ENCODE measurements at places on chromosomes 1 and 21.

- no peak for DNase-seq
Measured at GRCh38 chr1:169260478-169261151, 107.0 kb downstream of the NME7 start.

DNA sequence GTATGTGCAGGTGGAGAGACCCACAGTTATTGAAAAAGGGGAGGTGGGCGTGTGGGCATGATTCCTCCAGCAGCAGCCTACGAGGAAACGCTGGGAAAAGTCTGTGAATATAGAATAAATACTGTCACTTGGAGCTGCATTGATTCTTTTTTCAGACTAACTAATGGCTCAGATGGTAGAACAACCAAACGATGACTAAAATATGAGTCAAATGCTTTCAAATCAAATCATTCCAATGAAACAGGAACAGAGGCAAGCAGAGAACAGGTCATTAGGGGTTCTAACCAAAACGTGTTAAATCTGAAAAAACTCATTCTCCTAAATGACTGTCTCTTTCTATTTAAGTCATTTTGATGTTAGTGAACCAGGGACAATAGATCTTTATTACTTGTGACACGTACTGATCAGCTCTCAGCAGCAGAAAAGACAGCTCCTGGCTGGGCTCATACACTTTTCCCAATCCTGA is 35.1 kb upstream of the SEC16B start:
- DNase-seq, result no peak

DNA sequence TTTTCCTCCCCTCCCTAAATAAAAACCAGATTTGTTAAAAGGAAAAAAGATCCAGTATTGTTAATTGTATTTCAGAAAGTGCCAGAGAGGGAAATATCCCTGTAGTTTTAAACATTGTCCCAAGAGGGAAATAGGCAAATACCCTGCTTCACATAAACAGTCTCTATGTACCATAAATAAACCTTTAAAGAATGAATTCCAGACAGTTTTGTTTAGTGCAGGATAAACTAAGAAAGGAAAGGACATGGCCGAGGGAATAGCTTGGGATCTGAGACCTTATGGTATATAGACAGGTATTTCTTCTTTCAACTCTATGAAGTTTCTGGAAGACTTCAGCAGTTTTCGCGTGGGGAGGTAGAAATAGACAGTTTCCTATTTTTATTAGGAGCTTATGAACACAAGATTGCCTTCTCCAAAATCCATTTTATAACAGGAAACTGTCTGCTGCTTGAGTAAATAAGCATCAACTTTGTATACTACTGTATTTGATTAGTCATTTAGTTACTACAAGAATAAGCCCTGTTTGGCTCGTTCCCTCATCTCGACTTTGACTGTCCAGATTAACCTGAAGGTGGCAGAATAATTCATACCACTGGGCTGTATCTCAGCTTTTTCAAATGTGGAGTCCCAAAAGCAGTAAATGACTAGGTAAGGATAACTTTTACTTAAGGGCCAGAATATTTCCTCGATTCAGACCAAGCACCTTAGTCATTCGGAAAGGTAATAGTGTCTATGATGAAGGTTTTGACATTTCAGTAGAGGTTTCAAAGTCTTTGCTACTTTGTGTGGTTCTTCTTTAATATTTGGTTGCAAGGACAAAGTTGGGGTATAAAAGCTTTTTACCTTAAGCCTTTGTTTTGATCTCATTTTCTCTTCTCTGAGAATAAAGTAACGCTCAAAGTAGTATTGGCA is 177.5 kb downstream of the VPS13D start:
- DNase-seq, result no peak

DNA sequence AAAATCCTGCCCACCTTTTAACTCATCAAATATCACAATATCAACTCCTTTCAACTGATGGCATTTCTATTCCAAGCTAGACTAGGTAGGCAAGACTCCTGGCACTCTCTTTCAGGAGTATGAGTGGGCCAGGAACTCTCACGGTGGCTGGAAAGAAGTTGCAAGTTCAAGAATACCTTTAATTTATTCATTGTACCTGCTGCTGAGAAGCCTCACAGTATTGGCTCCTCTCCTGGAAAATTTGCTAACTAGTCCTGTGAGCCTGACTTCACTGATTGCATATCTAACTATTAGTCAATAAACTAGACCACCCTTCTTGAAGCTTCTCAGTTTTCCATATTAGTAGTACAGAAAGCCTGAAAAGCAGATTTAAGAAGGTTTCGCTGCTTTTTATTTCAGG is 120.2 kb downstream of the DUSP10 start:
- no peak for DNase-seq

GRCh38 chr1:162905174-162906158 is 44.5 kb upstream of the CCDC190 start:
- DNase-seq, result peak; percentile 22

DNA sequence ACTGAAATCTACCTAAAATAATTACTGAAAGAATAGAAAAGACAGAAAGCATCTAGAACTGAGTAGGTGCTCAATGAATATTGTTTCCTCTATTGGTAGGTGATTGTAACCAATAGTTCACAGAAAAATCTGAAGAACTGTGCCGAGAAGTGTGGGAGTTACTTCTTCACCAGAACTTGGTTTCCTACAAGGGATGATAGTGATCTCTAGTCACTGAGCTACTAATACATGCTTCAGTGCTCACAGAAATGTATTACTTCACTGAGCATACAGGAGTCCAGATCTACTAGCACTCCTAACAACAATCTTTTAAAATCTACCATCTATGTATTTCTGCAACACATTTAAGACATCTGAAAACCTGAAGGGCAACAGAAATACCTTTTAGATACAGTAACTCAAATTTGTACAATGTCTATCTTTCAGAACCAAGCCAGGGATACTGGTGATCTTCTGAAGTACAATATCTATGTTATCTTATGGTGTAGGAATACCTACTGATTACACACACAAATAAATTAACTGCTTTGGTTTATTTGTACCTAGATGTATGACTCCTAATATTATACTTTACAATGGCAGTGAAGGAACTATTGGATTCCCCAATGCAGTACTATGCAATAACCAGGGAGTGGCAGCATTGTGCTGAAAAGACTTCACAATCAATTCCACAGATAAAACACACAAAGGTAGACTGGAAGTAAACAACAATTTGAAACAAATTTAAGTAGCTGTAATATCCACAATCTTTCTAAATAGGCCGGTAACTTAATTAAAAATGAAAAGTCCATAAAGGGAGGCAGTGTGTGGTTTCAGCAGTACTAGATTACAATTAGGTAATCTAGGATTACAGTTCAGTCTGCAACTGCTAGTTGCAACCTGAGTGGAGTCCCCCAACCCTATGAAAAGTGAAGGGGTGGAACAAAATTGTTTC is 243.0 kb downstream of the SLC45A1 start:
- DNase-seq, result peak; percentile 43

- DNase-seq, result no peak
Measured at GRCh38 chr1:115732316-115732715, 36.2 kb downstream of the CASQ2 start.

GRCh38 chr1:167301355-167301754 is 80.7 kb downstream of the POU2F1 start:
- no peak for DNase-seq

DNA sequence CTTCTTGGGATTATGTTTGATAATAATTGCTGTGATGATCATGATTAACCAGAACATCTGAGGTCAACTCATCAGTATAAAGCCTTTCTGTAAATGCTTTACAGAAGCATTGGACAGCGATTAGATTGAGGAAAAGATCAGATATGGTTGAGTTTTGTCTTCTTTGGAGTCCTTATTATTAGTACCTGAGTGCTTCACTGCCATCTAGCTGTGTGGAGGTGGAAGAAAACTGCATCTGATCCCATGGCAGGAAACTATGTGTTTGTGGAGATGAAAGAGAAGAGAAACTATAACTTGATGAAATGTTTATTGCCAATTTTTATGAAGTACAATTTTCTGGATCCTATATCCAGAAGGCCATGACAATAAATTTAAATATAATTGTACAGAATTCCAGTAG is 11.4 kb downstream of the FLG2 start:
- peak; percentile 16 for DNase-seq

- DNase-seq, result no peak
Measured at GRCh38 chr1:194394676-194395075, 1208.3 kb upstream of the B3GALT2 start.

- no peak for DNase-seq
Measured at GRCh38 chr1:32825181-32825580, 7.7 kb downstream of the S100PBP start.

DNA sequence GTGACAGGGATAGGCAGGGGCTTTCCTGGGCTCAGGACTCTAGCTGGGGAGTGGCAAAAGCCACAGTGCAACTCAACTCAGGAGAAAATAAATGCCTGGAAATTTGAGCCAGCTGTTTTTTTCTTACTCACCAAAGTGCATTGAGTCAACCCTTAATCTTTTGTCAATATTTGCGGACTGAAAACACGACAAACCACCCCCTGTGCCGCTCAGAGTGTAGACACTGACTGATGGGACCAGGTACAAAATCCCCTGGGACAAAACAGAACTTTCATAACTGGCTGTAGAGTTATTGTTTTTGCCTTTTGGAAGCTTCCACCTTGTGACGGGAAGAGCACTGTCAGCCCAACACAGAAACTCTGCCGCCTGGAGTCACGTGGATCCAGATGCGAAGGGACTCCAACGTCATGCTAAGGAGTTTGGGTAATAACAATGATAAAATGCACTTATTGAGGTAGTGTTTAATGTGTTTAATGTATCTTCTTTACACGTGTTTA is 164.6 kb downstream of the PLPP3 start:
- DNase-seq, result peak; percentile 88

DNA sequence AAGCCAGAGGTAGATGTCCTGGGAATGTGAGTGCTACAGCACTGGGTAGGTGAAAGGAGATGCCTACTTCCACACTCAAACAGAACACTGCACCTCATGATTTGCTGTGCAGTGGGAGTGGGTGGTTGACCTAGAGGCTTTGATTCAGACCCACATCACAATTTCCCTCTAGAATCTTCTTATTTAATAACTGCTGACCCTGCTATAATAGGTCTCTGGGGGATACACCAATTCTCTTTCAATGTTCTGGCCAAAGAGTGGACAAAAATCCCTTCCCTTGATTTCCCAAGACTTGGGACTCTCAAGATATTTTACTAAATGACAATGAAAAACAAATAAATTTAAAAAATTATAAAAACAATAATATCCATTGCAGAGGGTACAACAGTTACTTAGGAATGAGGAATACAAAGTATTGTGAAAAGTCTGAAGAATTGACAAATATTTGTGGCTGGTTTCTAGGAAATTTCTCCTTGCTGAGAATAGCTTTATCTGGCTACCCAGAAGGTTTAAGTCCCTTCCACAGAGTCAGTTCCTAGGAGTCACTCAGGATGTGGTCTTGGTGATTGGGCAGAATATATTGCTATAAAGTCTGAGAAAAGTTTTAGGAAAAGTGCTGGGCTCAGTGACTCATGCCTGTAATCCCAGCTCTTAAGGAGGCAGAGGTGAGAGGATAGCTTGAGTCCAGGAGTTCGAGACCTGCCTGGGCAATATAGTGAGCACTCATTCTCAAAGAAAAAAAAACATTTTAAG is 2.4 kb upstream of the FCGR2A start:
- no peak for DNase-seq

- DNase-seq, result peak; percentile 97
Measured at GRCh38 chr1:41387667-41388091, 26.4 kb downstream of the FOXO6 start.

DNA sequence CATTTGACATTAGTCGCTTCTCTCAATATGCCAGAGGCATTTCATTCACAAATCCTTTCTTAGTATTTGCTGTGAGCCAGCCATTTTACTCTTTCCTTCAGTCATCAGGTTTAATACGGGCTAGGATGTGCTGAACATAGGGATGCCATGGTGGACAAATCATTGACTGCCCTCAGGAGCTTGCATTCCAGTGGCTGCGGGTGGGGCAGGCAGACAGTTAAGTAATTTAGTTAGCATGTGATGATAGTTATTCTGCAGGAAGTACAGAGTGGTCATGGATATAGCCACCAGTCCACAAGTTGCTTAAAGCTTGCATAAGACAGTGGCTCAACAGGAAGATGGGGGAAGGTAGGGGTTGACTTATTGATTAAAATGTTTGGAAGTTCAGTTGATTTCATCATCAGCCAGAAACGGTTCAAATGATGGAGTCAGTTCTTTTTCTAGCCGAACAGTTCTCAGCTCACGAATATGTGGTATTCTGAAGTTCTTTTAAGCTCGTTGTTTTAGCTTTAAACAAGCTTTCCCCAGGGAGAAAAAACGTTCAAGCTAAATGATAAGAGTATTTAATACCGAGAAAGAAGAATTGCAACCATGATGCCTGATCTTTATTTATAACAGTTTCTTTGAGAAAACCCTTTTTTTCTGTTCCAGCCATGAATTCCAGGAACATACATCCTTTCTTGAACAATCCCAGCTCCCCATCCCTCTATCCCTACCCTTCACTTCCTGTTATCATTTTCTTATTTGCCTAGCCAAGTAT is 1.4 kb downstream of the SLC22A15 start:
- DNase-seq, result no peak

DNA sequence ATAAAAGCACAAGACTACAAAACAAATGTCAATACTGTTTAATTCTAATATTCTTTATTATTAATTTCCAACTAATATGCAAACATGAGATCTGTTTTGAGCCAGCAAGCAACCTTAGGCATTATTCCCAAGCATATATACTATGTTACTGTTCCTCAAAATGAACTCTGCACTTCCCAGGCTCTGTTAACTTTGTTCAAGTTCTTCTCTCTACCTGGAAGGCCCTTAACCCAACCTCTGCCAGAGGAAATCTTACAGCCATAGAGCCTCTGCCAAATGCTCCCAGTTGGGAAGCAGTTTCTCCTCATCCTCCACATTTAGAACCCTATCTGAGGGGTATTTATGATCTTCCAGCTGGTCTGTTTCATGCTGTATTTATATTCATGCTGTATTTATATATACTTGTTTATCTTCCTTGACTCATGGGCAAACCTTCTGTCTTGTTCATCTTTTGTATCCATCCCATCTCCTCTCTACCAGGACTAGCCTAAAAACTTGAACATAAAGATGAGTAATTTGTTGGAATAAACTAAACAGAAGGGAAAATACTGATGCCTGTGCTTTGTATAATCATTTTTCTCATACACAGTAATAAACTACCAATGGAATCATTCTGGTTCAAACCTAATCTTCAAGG is 5.3 kb downstream of the IVNS1ABP start:
- DNase-seq, result no peak

DNA sequence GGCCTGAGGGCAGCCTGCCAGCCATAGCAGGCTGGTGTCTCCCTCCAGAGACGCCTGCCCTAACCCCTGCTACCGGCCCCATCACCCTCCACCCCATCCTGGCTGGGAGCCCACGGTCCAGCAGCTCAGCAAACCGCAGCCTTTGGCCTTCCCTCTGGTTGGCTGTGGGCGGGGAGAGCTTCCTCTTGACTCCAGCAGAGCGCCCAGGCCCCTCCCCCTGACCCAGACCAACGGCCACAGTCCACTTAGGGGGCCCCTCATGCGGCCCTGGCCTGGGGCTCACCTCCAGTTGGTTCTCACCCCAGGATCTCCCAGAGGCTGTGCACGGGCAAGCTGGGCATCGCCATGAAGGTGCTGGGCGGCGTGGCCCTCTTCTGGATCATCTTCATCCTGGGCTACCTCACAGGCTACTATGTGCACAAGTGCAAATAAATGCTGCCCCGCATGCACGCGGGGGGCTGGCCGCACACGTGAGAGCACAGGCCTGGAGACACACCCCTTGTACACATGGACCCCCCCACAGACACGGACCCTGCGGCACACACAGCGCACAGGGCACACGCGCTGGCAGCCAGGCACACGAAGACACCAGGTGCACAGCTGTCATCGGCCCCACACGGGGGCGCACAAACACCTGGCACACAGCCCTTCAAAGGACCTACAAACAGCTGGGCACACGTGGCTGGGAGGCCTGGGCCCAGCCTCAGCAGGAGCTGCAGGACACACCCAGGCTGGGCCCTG is 3.1 kb downstream of the SMIM1 start:
- DNase-seq, result peak; percentile 67

All from NCI-H1417 (cell line).